Right kidney (tissue), 9 donors: ENCODE measurements at places on chromosomes 7 and 10.
A peak's percentile ranks its signal among the peaks of the same experiment; 100 is the strongest.

DNA sequence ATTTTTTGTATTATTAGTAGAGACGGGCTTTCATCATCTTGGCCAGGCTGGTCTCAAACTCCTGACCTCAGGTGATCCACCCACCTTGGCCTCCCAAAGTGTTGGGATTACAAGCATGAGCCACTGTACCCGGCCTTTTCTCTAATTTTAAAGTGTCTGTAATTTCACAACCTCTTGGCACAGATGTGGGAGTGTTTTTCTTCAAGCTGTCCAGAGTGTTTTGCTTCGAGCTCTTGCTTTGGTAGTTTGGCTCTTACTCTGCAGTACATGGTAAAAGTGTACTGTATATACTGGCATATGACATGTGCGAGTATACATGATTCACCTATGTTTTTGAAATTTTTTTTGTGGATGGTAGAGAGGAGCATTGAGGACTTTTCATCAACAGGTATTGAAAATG lies 9.8 kb downstream of the SRGN start:
- no peak for DNase-seq

DNA sequence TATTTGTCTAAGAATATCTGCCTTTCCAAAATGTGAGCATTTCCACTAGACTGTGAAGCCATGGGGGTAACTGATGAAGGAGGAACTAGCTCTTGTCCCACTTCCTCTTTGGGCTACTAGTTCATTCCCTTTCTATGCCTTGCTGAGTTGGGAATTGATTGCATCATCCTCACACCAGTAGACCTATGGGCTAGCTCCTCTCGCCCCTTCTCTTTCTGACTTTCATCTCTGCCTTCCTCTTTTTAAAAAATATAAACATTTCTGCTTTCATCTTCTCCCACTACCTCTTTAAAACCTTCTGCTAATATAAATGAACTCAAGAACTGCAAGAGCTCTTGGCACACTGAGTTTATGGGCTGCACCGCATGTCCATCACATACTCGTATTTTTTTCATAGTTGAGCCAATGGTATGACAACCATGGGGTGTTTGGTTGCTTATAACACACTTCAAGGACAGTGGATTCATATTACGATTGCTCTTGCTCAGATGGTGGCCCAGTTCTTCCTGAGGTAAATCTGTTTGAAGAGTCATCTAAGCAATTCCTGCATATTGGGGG lies 182.0 kb downstream of the REEP3 start:
- DNase-seq, result no peak

- DNase-seq, result no peak
Measured at GRCh38 chr10:22391600-22391999, 46.3 kb downstream of the SPAG6 start.

DNA sequence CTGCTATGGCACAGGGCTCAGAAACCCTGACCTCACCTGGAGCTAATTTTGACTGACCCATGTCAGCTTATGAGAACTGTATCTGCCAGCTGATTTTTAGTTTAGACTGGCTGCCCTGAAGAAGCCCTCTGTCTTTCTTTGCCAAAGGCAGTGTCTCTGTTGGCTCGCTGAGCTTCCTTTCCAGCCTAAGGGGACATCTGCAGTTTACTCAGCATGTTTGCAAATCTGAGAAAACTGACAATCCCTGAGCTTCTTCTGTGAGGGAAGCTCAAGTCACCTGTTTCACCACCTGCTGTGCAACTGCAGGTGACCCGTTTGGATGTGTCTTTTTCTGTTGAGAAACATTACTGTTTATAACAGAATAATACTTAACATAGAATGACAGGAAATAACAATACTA lies 46.0 kb downstream of the PRKAR2B start:
- DNase-seq, result no peak

GRCh38 chr7:100049441-100050291 lies at the start of gene ZSCAN21:
ZSCAN21 (plus strand) TSS chr7:100049774; CDS start chr7:100057007, 7,233 bp downstream.
- DNase-seq, result peak; percentile 97

GRCh38 chr7:40437498-40437897 lies 302.7 kb downstream of the SUGCT start:
- no peak for DNase-seq

GRCh38 chr7:29495653-29496052 lies 68.0 kb upstream of the PRR15 start:
- DNase-seq, result no peak

DNA sequence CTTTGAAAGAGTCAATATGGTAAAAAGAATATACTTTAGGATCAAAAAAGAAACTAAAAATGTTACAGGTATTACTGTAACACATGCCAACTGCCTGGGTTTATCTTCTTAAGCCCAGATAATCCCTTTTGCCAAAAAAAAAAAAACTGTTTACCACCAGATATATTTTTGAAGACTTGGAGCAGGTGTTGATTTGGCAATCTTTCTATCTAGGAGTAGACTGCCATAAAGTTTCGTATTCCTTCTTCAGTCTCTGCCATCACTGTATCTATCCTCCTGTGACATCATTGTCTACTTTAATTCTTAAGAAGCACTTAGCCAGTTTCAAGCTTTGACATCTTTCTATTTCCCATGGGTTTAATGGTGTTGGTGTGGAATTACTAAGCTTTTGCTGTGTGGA lies 161.0 kb downstream of the ST7 start:
- DNase-seq, result no peak

DNA sequence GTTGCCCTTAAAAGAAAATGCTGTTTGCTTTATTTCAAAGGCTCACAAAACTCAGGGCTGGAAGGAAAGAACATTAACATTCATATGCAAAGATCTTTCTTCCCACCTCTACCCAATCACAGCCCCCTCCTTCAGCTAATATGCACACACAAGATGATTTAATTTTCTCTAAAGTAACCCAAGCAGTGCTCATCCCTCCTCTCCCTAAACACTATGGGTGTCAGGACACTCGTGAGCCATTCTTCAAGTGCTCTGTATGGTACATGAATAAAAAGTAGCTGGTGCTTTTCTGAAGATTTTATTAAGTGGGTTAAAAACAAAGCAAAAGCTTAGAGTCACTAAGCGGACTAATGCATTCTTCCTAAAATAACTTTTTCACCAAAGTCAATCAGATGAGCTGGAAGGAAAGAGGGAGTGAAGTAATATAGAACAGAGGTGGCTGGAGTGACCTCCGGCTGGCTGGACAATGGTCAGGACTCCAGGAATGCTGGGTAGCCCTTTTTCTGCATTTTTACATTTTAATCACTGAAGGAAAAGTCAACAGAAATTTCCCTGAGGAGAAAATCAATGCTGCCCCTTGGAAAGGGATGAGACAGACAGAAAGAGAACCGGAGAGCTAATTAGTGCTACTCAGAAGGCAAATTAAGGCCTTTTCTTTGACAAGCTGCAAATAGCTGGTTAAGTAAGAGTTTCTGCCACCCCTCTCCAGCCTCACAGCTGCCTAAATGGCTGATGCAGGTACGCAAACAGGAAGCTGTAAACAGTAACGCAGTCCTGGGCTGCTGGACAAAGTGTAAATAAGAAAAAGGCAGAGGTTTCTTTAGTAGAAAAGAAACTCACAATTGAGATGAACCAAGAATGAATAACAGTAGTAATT lies 6.6 kb downstream of the DGKI start:
- DNase-seq, result no peak

DNA sequence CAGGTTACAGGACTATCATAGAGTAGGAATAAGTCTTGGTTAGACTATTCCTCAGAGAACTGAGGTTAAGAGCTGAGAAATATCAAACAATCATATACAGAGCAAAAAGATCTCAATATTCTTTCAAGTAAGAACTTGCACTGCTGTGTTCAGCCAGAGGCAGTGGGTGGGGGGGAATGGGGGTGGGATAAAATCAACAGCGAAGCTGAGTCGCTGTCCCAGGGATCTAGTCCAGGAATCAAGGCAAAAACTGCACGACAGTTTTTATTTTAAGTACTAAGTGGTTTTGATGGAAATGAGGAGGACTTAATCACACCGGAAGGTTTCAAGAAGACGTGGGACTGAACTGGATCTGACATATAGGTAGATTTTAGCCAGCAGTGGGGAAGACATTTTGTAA lies 159.1 kb downstream of the SRPK2 start:
- no peak for DNase-seq

DNA sequence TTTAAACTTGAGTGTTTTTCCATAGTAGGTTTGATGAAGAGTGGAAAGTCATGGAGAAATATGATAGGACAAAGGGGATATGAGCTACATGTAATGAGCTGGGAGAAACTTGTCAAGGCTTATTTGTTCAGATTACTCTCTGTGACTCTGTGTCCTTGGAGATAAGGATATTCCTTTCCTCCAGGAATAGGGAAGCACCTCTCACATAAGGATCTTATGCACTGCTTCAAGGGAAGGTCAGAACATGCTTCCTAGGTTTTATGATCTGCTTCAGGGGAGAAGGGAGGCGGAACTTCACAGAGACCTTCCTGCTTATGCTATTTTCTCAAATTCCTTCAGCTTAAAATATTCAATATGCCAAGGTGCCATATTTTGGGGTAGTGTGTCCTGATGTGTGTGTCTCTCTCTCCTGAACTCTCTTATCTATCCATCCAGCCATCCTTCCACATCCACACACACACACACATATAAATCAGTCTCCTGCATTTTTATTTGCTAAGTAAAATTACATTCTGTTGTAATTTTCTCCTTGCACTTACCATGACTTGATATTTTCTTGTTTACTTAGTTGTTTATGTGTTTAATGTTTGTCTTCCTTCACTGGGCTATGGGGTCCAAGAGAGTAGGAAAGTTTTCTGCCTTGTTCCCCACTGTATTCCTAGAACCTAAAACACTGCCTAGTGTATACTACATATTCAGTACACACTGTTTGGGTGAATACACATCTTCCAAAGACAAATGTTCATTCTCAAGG lies 26.4 kb downstream of the ARL4A start:
- DNase-seq, result no peak

DNA sequence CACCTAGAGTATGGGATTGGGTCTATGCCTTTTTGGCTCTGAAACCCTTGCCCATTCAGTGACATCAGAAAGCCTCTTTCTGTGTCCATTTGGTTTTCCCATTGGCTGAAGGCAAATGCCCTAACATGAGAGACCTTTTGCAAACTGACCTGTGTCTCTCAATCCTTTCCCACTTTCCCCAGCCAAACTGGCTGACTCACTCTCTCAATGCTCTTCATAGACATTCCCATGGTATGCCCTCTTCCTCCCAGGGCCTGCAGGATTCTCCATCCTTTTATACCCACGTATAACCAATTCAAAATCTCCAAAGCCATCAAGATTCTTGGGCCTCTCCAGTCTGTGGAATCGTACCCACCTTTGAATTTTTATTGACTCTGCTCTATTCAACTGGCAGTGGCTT lies 563.3 kb downstream of the GATA3 start:
- DNase-seq, result no peak

DNA sequence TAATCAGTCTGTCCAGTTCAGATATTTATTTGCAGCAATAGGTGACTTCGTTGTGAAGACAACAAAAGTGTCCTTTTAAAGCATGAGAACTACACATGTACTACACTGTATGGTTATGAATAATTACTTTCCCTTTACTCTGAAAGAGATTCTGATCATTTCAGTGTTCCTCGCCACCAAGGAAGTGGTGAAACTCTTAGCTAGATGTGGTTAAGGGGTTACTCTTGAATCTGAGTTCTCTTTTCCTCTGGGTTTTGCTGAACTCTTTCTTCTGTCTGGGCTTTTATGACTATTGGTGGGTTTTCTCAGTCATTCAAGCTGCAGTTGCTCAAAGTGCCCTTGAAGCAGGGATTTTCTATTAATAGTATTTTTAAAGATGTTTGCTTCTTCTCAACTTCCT lies 127.9 kb upstream of the SEM1 start:
- no peak for DNase-seq

GRCh38 chr7:18788026-18788425 lies 292.5 kb downstream of the HDAC9 start:
- DNase-seq, result no peak

- DNase-seq, result no peak
Measured at GRCh38 chr7:40297741-40298311, 163.0 kb downstream of the SUGCT start.

GRCh38 chr7:38825721-38826440 lies 83.1 kb downstream of the VPS41 start:
- no peak for DNase-seq

DNA sequence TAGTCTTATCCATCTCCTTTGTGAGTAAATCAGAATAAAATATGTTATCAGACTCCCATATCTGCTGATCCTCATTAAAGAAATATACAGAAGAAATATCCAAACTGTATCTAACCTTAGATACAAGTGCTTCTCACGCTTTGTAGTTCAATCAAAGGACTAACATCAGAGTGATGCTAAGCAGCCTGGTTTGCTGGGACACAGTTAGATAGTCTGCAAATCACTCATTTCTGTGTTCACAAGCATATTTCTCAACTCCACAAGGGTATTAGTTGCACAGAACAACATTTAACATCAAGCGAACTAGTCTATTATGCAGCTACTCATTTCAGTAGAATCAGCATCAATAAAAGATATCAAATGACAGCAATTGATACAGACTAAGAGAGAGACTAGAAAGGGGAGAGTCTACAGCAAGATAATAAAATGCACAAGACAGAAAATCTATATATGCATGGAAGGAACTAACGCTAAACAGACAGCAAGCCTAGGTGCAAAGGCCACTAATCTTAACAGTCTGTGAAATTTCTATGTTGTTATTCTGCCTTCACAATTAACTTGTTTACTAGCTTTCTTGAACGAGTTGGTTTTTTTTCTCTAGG lies 30.0 kb downstream of the DNAJC12 start:
- no peak for DNase-seq

GRCh38 chr7:38831259-38831996 lies 77.6 kb downstream of the VPS41 start:
- DNase-seq, result no peak

GRCh38 chr7:115672024-115672423 lies 358.5 kb downstream of the TFEC start:
- DNase-seq, result no peak

DNA sequence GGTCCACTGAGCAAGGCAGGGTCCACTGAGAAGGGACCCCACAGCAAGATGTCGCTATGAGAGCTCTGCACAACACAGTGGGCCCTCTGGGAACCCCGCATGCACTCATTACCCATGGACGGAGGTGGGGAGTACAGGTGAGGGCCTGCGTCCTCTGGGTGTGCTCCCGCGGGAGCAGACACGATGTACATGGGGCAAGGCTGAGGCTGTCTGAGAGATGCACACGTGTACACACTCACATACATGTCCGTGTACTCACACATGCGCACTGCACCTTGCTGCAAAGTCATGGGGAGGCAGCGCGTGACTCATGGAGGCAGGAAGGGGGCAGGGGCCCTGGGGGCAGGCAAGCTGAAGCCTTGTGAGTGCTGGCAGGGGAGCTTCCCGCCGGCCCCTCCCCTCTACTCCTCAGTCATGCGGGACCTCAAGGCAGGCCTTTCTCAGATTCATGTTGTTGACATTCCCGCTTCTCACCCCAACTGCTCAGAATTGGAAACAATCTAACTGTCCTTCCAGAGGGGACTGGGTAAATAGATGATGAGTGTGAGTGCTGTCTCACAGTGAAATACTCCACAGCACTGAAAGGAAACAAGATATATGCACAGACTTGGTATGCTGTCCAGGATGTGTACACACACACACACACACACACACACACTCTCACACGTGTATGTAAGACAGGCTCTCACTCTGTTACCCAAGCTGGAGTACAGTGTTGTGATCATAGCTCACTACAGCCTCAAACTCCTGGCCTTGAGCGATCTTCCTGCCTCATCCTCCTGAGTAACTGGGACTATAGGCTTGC lies 40.0 kb downstream of the GOLGA7B start:
- DNase-seq, result peak; percentile 58

- DNase-seq, result no peak
Measured at GRCh38 chr7:37000511-37000910, 276.2 kb upstream of the AOAH start.
